ENCODE measurements at places on chromosomes 3 and 15.

GRCh38 chr3:127264292-127264691 lies 23.6 kb downstream of the PRR20G start:
- DNase-seq: no peak

- no peak for DNase-seq
Measured at GRCh38 chr3:188271226-188271914, 117.4 kb downstream of the LPP start.

GRCh38 chr3:139388821-139389551 lies 461 bp downstream of the COPB2 start:
- DNase-seq: peak; percentile 47

DNA sequence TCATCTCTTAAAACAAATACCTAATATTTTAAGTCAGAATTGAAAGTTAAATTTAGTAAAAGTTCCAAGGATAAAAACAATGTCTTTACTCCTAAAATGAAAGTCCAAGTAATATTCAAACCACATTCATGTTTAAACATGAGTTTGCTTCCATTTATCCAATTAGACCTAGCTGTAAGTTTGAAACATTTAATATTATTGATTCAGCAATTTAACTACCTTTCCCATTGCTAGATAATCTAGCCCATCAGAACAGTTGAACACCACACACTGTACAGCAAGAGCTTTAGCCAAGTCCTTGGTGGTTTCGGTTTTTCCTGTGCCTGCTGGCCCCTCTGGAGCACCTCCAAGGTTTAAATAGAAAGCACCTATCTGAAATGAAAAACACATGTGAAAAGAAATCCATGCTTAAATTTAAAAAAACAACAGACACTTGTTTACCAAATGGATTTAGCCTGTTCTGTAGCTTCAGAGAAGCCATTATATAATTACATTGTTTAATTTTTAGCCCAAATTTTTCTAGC lies 97.8 kb downstream of the DNAH12 start:
- no peak for DNase-seq

DNA sequence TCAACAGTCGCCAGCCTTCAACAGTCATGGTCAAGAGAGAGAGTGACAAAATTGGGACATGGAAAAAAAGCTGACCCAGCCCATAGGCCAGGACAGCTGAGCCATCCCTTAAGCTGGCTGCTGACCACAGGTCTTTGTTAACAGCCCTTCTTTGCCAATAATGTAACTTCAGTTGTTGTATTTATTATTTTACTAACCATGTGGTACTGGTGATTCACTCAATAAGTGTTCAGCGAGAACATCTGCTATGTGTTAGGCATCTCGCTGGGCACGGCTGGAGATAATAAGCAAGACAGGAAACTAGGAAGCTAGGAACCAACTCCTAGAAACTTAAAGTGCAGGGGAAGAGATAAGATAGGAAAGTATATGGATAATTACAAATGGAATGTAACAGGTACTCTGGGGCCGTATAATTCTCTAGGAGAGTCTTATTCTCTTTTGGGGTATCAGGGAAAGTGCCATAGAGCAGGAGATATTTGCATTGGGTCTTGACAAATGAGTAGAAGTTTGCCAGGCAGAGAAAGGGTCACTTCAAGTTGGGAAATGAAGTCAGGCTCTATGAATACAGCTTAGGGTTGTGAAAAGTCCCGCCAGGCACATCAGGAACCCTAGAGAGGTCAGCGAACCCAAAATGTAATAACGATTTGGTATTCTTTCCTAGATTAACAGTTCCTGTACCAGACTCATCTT lies 84.0 kb upstream of the TRA2B start:
- DNase-seq: no peak

DNA sequence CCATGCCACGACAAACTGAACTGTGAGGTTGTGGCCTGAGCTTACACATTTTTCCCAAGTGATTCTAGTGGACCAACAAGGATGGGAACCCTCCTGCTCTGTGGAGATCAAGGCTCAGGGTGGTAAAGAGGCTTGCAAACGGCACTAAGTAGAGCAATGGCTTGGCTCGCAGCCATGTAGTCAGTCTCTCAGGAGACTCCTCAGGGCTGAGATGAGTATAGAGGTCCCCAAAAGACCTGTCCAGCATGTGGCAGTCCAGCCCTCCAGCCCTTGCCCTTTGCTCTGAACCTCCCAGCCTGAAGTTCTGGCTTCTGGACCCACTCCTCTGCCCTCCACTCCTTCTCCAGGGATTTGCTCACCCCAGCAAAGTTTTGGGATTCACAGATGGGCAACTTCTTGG lies 8.3 kb upstream of the CAMP start:
- DNase-seq: no peak

- DNase-seq: no peak
Measured at GRCh38 chr3:38054499-38055001, 15.5 kb downstream of the DLEC1 start.

DNA sequence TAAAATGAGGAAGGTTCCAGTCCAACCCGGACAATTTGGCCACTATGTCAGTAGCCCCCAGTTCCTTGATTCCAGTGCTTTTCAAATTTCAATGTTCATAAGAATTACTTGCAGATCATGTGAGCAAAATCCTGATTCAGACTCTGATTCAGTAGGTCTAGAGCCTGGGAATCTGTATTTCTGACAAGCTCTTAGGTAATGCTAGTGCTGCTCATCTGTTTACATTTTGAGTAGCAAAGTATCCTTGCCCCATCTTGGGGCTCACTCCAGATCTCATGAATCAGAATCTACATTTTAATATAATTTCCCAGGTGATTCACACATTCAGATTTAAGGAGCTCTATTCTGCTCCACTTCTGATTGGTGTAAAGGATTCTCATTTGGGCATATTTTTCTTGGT lies 142.0 kb downstream of the NAALADL2 start:
- DNase-seq: no peak

DNA sequence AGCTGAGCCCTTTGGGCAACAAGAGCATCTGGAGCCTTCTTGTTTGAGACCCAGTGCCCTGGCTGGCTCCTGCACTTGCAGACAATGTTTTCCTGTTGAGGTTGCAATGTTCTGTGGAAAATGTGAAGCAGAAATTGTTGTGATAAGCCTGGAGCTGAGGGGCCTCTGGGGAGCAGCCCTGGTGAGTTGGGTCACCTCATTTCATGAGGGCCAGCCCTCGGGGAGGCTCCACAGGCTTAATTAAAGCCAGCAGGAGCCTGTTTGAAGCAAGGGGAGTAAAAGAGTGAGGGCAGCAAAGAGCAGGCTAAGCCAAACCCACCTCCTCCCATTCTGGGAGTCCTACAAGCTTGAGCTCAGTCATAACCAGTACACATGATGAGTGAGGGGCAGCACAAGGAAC lies 154.3 kb downstream of the ALDH1A2 start:
- DNase-seq: no peak
